Aorta (tissue), 5 donors: ENCODE measurements at places on chromosomes 7 and 10. TPM values are rescaled to one million over a fixed set of nuclear protein-coding genes. Genes with fewer than 3 reads are reported as not detected.

Gene PRKAR2B
- 1.7 TPM for polyA plus RNA-seq

Gene MYL10
- polyA plus RNA-seq = not detected

DNA sequence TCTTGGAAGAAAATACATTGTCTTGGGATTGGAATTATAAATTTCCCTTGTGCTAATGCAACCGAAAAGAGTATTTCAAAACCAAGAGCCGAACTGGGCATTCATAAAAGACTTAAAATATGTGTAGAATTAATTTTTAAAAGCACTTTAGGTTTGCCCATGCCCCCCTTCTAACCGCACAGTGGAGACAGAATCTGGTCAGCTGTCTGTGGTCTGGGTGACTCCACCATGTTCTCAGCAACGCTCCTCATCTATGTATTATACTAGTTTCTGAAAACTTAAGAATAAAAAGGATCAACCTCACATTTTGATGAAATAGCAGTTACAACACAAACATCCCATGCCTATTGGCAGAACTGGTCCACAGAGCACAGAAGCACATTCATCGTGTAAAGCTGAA, 192.6 kb upstream of the C7orf33 start:
- no peak overlapping the region for H3K4me3 ChIP-seq
- H3K27ac ChIP-seq = no peak overlapping the region
- H3K27me3 ChIP-seq = no peaks in the 10 kb centered on the region
- H3K36me3 ChIP-seq = no peaks in the 10 kb centered on the region
- no peaks in the 10 kb centered on the region for H3K4me1 ChIP-seq

Gene FAM237B
- not detected for polyA plus RNA-seq

Gene FAM13C
- 16.3 TPM for polyA plus RNA-seq
